Right renal cortex interstitium (tissue), 3 donors: ENCODE measurements at places on chromosomes 13 and 19. TPM values are rescaled to one million over a fixed set of nuclear protein-coding genes. Genes with fewer than 3 reads are reported as not detected.

DNA sequence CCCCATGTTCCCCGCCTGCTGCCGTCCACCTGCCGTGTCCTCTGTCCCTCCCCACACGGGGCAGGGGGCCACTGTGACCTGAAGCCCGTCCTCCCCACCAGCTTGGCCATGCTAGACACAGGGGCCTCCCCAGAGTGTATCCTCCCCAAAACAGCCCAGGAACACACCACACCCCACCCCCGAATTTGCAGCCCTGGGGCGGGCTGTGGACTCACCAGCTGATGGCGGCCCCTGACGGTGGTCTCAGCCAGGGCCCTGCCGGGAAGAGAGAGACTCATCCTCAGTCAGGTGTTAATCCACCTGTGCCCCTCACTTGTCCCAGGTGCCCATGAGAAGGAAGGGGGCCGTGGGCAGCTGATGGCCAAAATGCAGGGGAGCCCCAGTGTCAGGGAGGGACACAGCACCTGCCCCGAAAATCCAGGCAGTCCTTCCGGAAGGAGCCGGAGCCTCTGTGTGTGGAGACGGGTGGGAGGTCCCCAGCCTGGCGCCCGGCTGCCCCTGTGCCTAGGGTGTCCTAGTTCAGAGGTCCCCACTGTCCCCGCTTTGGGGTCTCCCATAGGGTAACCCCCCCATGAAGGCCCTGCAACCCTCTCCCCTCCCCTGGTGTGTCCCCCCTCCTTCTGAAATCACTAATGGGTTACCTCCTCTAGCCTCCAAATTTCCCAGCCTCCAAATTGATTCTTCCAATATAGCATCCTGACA is 39.3 kb upstream of the TCF3 start:
- no peak for DNase-seq

Gene ANKLE1
- 0.83 TPM for polyA plus RNA-seq

Gene RNASEH2B
- 59.7 TPM for polyA plus RNA-seq

DNA sequence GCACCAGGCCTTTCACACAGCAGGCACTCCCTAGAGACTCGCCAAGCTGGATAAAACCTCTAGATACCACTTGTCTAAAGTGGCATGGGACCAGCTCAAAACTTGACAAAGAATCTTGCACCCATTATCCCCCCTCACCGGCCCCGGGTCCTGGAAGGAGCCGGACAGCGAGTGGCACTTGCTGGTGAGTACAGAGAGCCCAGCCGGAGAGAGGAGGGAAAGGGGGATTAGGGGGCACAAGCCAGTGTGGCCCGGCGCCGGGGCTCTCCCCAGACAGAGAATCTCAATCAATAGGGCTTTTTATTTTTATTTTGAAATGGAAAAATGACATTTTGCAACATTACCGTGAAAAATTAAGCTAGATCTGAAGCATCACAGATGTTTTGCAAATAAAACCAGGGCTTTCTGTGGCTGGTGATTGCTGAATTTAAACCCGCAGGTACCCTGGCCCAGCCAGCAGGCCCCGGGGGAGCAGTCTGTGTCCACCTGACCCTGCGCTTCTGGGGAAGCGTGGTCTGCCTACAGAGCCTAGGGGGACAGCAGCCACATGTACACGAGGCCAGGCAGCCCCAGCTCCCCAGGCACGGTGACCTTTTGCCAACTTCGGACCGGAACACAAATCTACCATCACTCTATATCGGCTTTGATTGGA is 10.0 kb upstream of the VSTM2B start:
- no peak for DNase-seq

Gene CPB2
- 0.18 TPM for polyA plus RNA-seq

GRCh38 chr19:3059653-3060052 is 2.6 kb downstream of the TLE5 start:
- no peak for DNase-seq

DNA sequence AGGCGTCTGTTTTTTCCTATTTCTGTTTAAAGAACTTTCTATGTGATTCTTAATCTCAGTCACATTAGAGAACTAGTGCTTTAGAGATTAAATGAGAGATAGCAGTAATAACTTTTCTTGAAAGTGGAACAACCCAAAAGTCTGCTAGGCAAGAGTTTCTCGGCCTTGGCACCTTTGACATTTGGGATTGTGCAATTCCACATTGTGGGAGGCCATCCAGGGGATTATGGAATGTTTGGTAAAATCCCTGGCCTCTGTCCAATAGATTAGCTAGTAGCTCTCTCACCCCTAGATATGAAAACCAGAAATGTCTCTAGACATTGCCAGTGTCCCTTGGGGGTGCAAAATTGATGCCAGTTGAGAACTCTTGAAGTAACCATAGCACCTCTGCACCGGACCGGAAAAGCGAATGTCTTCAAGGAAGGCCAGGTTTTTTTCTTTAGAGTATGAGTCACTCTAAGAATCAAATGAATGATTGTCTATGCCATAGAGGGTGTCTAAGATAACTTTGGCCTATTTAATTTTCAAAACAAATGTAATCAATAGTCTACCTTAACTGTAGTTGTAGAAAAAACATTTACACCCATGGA is 45.0 kb upstream of the IL17D start:
- no peak for DNase-seq

- DNase-seq, result no peak
Measured at GRCh38 chr19:28544451-28545261, 668.3 kb downstream of the UQCRFS1 start.

Gene NKG7
- 1.3 TPM for polyA plus RNA-seq

DNA sequence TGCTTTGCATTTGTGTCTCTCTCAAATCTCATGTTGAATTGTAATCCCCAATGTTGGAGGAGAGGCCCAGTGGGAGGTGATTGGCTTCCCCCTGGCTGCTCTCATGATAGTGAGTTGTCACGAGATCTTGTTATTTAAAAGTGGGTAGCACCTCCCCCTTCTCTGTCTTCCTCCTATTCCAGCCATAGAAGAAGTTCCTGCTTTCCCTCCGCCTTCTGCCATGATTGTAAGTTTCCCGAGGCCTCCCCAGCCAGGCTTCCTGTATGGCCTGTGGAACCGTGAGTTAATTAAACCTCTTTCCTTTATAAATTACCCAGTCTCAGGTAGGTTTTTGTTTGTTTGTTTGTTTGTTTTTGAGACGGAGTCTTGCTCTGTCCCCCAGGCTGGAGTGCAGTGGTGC is 3.8 kb downstream of the LILRA4 start:
- DNase-seq, result no peak

- DNase-seq, result no peak
Measured at GRCh38 chr13:80037505-80037888, 303.4 kb downstream of the SPRY2 start.

Gene SYT5
- polyA plus RNA-seq, result 0.18 TPM

DNA sequence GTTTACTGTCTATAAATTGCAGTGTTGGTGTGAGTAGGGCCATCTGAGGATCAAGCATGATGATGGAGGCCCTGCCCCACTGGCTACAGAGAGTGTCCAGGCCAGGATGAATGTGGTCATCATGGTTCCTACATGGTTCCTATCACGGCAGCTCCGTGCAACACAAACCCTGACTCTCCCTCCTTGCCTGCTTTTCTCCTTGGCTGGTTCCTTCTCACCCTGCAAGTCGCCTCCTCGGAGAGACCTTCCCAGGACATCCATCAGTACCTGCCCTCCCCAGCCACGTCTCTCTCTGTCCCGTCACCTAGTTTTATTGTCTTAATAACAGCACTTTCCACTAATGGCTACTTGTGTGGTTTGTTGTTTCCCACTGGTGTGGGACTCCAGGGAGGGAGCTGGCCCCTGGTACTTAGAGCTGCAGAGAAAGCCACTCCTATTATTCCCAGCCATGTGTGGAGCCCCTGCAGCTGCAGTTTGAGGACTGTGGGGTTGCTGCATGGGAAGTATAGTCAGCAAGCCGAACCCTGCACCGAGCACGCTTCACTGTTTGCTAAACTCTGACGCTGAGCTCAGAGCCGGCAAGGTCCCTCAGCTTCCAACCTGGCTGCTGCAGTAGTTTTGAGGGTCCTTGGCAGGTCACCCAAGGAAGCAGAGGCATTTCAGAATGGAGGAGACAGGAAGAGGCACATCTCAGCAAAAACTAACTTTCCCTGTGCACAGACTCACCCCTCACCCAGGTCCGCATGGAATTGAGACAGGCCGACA is 146.4 kb upstream of the VSTM2B start:
- no peak for DNase-seq

DNA sequence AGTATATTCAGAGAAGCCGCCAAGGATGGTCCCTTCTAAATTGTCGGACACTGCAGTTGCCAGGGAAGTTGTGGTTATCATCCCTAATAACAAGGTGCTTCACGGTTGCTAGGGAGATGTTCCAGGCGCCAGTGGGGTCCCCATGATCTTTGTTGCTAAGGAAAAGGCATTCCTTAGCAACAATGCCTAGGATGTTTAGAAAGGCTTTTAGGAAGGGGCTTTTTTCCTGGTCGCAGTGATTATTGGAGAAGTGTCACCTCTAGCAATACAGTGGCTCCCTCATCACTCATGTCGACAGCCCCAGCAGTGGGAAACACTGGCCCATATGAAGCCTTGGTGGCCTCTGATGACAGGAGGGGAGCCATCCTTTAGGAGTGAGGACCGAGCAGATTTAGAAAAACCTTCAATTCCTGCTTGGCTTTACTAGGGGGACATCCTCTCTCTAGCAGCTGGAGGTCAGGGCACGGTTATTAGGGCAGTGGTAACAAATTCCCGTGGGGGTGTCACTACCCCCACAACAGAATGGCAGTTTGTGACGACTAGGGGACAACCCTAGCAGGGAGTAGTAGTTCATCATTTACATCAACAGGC is 6.4 kb upstream of the TMC4 start:
- no peak for DNase-seq

Gene TRPC4
- 4.9 TPM for polyA plus RNA-seq

DNA sequence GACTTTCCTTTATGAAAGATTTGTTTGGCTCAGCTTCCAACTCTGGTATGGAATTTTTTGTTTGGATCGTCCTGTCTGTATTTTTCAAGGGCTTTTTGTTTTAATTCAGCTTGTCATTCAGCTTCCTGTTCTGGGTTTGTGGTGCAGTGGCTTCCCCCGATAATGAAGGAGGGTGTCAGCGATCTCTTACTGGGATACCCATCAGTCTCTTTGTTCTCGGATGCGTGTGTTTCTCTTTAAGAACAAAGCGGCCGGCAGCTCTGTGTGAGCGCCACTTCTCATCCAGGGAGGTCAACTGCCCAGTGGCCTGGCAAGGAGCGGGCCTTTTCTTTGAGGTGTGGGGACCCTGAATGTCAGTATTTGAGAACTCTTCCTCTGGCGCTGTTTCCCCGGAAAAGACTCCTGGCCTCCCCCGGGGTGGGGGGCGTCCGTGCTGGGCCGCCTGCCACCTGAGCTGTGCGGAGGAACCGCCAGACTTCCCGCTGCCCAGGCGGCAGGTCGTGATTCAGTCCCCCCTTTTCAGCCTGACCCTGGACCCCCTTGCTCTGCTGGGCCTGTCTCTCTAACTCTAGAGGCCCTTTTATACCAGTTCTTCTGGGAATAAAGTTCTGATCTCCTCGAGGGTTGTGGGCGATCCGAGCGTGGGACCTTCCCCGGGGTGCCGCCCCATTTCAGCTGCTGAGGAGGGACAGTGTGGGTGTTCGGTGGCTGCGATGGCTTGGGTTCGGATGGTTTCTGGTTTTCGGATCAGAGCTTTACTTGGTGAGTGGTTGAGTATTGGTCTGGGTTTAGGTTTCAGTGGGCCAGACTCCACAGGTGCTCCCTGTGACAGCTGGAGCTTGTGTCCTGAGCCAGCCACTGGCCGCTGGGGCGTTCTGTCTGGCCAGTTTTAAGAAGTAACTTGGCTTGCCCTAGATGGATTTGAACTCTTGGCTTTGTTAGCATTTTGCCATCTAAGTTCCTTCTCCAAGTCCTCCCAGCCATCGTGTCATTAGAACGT is 3.4 kb downstream of the SF3A2 start:
- DNase-seq, result no peak

GRCh38 chr19:30208436-30209060 is 163.6 kb upstream of the ZNF536 start:
- DNase-seq, result no peak

Gene ANKRD24
- polyA plus RNA-seq, result 0.76 TPM

DNA sequence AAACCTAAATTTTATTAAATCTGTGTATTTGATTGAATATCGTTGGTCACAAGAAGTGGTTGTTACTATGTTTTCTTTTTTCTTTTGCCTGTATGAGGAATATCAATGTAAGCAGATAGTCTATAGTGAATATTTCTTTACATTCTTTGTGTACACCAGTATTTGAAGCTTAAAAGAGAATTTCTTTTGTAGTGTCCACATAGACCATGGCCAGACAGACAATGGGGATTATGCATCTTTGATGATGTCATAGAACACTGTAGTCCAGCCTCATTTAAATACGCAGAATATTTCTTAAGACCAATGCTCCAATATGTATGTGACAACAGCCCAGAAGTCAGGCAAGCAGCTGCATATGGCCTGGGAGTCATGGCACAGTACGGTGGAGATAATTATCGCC is 64.8 kb downstream of the IPO5 start:
- no peak for DNase-seq

DNA sequence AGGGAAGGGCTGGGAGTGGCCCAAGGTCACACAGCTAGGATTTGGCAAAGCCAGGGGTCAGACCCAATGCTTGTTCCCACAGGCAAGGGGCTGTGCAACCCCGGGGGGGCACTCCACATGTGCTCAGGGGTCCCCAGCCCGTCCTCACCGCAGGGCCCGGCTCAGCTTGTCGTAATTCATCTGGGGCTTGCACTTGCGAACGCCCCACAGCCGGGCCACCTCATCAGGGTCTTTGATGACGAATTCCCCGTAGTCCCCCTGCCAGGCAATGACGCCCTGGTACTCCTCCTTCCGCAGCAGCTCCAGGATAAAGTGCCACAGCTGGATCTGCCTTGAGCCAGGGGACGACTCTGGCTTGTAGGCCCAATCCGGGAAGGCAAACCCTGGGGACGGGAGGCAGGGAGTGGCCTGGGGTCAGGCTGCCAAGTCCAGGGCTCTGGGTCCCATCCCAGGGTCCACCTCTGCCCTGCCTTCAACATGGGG is 4.7 kb downstream of the ERF start:
- no peak for DNase-seq

Gene CGB2
- not detected for polyA plus RNA-seq

Gene C1QTNF9B
- 0.33 TPM for polyA plus RNA-seq

- DNase-seq, result no peak
Measured at GRCh38 chr13:31860002-31860401, 120.7 kb downstream of the RXFP2 start.

GRCh38 chr13:100234006-100234405 is 145.1 kb downstream of the PCCA start:
- no peak for DNase-seq

DNA sequence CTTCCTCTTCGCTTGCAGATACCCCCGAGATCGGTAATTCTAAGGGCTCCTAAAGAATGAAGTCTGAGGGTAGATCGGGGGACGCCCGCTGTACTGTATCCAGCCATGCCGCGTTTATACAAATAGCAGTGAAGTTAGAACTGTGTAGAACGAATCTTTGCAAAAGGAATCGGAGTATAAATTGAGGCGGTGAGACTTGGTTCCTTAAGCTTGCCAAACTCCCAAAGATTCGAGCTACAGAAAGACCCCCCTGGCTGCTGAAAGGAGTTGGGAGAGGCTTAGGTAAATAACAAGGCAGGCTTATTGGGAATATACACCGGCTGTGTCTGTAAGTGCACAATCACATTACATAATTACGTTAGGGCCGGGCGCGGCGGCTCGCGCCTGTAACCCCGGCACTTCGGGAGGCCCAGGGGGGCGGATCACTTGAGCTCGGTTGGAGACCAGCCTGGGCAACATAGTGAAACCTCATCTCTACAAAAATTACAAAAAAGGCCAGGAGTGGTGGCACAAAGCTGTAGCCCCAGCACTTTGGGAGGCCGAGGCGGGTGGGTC is 12.2 kb downstream of the TMEM160 start:
- peak; percentile 65 for DNase-seq

Gene PSPN
- 2.6 TPM for polyA plus RNA-seq
